Immature natural killer cell (primary cell): ENCODE measurements at places on chromosomes 2 and 18. TPM values are rescaled to one million over a fixed set of nuclear protein-coding genes. Genes with fewer than 3 reads are reported as not detected.

Gene SNED1
- polyA plus RNA-seq = 0.56 TPM

Gene MAPK4
- polyA plus RNA-seq = not detected

Gene FMNL2
- polyA plus RNA-seq = 0.08 TPM

Gene CLHC1
- 2.0 TPM for polyA plus RNA-seq

Gene TNFRSF11A
- 16.8 TPM for polyA plus RNA-seq

Gene SERPINB12
- not detected for polyA plus RNA-seq

Gene PRKAG3
- not detected for polyA plus RNA-seq

Gene AGXT
- polyA plus RNA-seq = not detected

Gene ERFE
- polyA plus RNA-seq = 4.6 TPM

Gene CYP27A1
- 0.60 TPM for polyA plus RNA-seq

Gene IL1RN
- polyA plus RNA-seq = 1.9 TPM

Gene SCYGR4
- polyA plus RNA-seq = not detected

Gene NCKAP5
- not detected for polyA plus RNA-seq

Gene STARD6
- not detected for polyA plus RNA-seq

Gene VWC2L
- polyA plus RNA-seq = not detected

Gene C18orf54
- 1.1 TPM for polyA plus RNA-seq

Gene IL1R1
- polyA plus RNA-seq = 4.0 TPM

DNA sequence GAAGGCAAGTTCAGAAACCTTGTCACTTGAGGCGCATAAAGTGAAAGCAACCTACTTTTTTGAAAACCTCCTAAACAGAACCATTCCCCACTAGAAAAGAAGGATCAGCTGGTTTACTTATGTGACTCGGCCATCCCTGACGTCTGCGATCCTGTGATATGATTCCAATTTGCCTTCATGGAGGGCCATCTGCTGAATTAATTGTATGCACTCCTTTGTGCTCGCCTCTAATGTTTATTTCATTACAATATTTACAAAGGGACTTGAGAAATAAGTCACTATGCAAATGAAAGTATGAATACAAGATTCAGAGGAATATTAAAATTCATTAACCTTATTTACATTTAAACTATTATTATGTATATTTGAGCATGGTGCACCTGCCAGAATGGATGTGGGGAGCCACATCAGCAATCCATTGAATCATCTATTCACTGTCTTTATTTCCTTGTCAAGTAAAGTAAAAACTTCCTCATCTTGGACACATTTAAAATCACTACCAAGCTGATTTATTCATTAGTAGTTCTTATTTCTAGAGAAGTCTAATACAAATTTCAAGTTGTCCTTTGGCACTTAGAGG is 96.5 kb downstream of the RBM43 start:
- H3K4me3 ChIP-seq = no peak overlapping the region
- DNase-seq = no peak
- H3K27ac ChIP-seq = no peak overlapping the region
- H3K36me3 ChIP-seq = no peaks in the 10 kb centered on the region

DNA sequence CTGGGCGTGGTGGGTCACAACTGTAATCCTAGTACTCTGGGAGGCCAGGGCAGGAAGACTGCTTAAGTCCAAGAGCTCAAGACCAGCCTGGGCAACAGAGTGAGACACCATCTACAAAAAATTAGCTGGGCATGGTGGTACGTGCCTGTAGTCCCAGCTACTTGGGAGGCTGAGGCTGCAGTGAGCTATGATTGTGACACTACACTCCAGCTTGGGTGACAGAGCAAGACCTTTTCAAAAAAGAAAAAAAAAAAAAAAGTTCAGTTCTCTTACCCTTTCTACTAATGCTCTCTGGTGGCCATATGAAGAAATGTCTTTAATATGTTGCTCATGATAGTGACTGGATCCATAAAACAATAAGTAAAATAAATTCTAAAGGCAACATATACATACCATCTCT is 14.9 kb downstream of the TYW5 start:
- peaks cover 17% of the 10 kb centered on the region for H3K36me3 ChIP-seq
- no peak overlapping the region for H3K4me3 ChIP-seq
- H3K27ac ChIP-seq = no peak overlapping the region
- H3K4me1 ChIP-seq = peaks cover 3% of the 10 kb centered on the region
- H3K27me3 ChIP-seq = no peaks in the 10 kb centered on the region

- H3K27me3 ChIP-seq = no peaks in the 10 kb centered on the region
- no peaks in the 10 kb centered on the region for H3K36me3 ChIP-seq
- DNase-seq = no peak
- H3K4me3 ChIP-seq = peak overlapping the region; percentile 90
- peaks cover 54% of the 10 kb centered on the region for H3K4me1 ChIP-seq
Observed at GRCh38 chr2:88054782-88055370, 707 bp downstream of the KRCC1 start.

DNA sequence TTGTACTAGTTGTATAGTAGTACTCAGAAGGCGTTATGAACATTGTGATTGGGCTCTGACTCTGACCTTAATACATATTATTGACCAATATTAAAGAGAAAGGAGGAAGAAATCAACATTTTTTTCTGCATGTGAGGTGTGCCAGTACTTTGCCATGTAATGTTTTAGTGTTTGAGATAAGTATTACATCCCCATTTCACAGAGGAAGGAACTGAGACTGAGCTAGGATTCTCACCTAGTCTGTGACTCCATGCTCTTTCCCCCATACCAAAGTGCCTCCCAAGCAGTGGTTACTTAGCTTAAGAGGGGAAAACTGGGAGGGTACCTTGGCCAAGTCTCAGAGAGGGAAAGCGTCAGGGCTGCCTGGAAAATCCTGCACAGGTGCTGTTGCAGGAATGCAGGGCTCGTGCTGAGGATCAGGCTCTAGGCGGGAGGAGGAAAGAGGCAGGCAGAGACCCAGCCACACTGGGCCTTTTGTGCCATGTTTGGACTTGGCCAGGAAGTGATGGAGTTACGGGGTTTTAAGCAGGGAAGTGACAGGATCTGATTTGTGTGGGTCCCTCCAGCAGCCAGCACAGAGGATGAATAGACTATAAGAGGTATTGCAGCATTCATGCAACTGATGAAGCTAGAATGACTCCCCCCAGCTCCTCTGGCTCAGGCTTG is 1.7 kb downstream of the PNKD start:
- peaks cover 28% of the 10 kb centered on the region for H3K36me3 ChIP-seq
- peaks cover 58% of the 10 kb centered on the region for H3K4me1 ChIP-seq
- H3K4me3 ChIP-seq = no peak overlapping the region
- H3K27me3 ChIP-seq = peaks cover 11% of the 10 kb centered on the region

GRCh38 chr2:30780776-30781330 is 26.4 kb downstream of the CAPN13 start:
- DNase-seq = no peak
- peaks cover 2% of the 10 kb centered on the region for H3K27me3 ChIP-seq
- H3K4me1 ChIP-seq = no peaks in the 10 kb centered on the region
- H3K27ac ChIP-seq = no peak overlapping the region

DNA sequence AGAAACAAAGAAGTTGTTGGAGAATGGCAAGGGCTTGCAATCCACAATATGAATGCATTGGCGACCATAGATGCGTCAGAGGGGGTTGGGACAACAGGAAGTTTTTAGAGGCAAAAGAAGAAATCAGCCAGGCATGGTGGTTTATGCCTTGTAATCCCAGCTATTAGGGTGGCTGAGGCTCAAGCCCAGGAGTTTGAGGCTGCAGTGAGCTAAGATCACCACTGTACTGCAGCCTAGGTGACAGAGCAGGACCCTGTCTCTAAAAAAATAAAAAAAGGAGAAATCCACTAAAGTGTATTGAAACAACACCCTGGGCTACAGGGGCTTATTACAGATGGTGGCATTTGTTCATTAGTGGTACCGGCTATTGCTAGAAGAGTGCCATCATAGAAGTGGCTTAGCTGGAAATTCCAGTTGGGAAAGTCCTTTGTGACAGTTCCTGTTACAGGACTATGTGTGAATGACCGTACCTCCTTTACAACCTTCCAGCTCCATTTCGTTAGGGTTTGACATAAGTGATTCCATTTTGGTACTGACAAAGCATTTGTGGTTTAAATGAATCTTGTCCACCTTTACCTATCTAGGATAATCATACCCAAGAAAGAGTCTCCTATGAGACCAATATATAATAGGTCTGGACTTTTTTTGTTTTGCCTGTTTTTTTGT is 10.7 kb upstream of the WDSUB1 start:
- H3K27ac ChIP-seq = no peak overlapping the region
- H3K27me3 ChIP-seq = peaks cover 3% of the 10 kb centered on the region
- H3K36me3 ChIP-seq = no peaks in the 10 kb centered on the region
- no peaks in the 10 kb centered on the region for H3K4me1 ChIP-seq
- DNase-seq = no peak

- no peaks in the 10 kb centered on the region for H3K4me1 ChIP-seq
- no peaks in the 10 kb centered on the region for H3K36me3 ChIP-seq
- H3K4me3 ChIP-seq = no peak overlapping the region
- no peaks in the 10 kb centered on the region for H3K27me3 ChIP-seq
Observed at GRCh38 chr2:33015421-33016142, 68.8 kb downstream of the LTBP1 start.

DNA sequence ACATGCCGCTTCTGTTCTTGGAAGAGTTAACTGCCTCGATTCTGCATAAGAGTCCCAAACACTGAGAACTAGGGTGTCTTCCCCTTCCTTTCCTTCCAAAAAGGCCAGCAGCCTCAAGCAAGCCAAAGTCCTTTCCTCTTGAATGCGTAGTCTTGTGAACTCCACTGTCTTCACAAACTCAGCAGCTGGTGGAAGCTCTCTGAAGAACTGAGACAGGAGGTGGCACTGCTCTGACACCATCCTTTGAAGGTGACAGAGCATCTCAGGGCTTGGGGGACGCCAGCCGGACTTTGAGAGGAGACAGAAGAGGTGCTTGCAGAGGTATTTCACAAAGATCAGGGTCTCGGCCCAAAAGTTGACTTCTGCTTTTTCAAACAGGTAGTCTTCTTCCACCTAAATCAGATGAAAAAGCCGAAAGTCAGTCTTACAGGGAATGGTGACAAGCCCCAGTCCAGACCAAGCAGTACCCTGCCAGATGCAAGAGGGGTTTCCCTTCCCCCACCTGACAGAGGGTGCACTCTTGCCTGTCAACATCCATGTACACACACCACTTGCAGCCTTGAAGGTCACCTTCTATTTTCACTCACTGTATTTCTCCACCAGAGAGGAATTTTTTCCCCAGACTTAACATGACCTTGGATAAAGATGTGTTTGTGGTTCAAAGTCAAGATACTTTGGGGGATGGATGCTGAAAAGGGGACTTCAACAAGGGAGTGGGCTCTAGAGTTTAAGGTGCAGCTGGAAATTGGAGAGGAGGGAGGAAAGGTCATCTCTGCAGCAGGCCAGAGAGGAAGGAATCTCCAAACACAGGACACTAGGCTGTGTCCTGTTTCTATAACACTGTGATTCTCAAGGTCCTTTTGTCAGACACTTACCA is 4.8 kb upstream of the ZFP36L2 start:
- no peak for DNase-seq
- H3K4me1 ChIP-seq = peaks cover 27% of the 10 kb centered on the region
- H3K27ac ChIP-seq = peak overlapping the region; percentile 17
- peaks cover 11% of the 10 kb centered on the region for H3K27me3 ChIP-seq
- no peak overlapping the region for H3K4me3 ChIP-seq

GRCh38 chr18:25896178-25896780 is 194.1 kb downstream of the SS18 start:
- DNase-seq = peak; percentile 13
- H3K4me1 ChIP-seq = no peaks in the 10 kb centered on the region
- no peak overlapping the region for H3K4me3 ChIP-seq
- peaks cover 8% of the 10 kb centered on the region for H3K27me3 ChIP-seq
- H3K27ac ChIP-seq = no peak overlapping the region

- no peaks in the 10 kb centered on the region for H3K36me3 ChIP-seq
- no peak for DNase-seq
- no peak overlapping the region for H3K4me3 ChIP-seq
- no peak overlapping the region for H3K27ac ChIP-seq
- no peaks in the 10 kb centered on the region for H3K4me1 ChIP-seq
Observed at GRCh38 chr18:74139411-74139810, 8.2 kb downstream of the FBXO15 start.

- peaks cover 2% of the 10 kb centered on the region for H3K27me3 ChIP-seq
- no peak overlapping the region for H3K4me3 ChIP-seq
- H3K36me3 ChIP-seq = no peaks in the 10 kb centered on the region
- no peak overlapping the region for H3K27ac ChIP-seq
Observed at GRCh38 chr2:196586511-196586991, 53.0 kb upstream of the CCDC150 start.

GRCh38 chr18:6557057-6557769 is 142.5 kb upstream of the L3MBTL4 start:
- no peaks in the 10 kb centered on the region for H3K4me1 ChIP-seq
- no peak for DNase-seq
- no peaks in the 10 kb centered on the region for H3K36me3 ChIP-seq
- peaks cover 2% of the 10 kb centered on the region for H3K27me3 ChIP-seq
- no peak overlapping the region for H3K4me3 ChIP-seq
- no peak overlapping the region for H3K27ac ChIP-seq

- H3K4me1 ChIP-seq = no peaks in the 10 kb centered on the region
- no peak overlapping the region for H3K4me3 ChIP-seq
- peaks cover 10% of the 10 kb centered on the region for H3K27me3 ChIP-seq
Observed at GRCh38 chr2:172673056-172673683, 62.5 kb upstream of the RAPGEF4 start.

DNA sequence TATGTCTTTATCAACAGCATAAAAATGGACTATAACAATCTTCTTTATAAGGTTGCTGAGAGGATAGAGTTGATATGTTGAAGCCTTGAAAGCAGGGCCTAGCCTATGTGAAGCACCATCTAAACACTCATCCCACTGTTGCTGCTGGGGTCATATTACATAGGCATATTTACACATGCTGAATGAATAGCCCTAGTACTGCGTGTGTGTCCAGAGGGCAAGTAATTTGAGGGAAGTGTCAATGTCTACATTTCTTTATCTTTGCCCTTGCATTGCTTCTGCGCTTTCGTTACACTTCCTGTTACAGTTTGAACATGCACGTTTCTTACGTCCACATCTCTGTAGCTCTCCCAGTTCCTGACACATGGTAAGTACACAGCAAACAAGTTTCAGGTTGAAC is 280.3 kb upstream of the ATP5MC3 start:
- H3K36me3 ChIP-seq = peaks cover 4% of the 10 kb centered on the region
- H3K27ac ChIP-seq = no peak overlapping the region
- H3K4me3 ChIP-seq = no peak overlapping the region
- H3K4me1 ChIP-seq = no peaks in the 10 kb centered on the region

DNA sequence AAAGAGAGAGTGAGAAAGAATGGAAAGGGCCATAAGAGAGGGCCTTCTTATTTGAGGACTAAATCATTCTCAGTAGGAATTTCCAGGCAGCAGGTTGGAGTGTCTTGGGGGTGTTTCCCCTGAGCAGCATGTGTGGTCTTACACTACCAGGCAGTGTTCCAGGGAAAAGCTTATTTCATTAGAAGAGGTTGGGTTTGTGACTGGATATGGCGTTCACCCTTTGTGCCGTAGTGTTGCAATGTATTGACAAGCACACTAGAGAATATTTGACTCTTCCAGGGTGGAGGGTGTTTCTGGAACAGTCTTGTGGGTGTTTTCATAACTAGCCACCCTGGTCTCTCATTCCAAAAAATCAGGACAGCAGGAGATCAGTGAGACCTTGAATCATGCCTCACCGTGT is 105.5 kb downstream of the NRP2 start:
- H3K4me3 ChIP-seq = no peak overlapping the region
- DNase-seq = no peak
- no peak overlapping the region for H3K27ac ChIP-seq
- H3K4me1 ChIP-seq = peaks cover 2% of the 10 kb centered on the region
- H3K36me3 ChIP-seq = no peaks in the 10 kb centered on the region
- H3K27me3 ChIP-seq = peaks cover 9% of the 10 kb centered on the region
